NCI-H1417 (cell line): ENCODE measurements at places on chromosomes 7 and 10.

DNA sequence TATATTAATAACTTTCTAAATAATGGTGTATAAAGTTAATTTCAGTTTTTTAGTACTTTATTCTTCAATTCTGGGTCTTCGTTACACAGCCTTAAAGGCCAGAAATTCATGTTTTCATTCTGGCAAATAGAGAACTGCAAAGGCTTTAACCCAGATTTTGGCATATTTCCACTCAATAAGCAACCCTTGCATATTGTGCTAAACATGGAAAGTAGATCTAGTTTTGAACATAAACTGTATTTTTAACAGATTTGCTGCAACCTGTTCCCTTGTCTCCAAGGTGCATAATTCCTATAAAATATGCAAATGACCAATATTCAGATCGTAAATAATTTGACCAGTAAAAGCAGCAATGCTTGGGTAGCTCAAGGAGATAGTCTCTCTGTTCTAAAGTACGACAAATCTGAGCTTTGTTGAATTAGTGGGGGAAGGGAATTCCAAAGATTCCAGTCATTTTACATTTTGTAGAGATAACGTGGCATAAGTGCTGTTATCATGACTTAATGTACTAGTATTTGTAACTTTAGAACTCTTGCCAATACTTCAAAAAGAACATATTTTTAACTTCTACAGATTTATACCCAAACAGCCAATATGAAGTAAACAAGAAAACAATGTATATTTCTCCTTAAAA, 46.4 kb upstream of the RSBN1L start:
- no peak for DNase-seq

DNA sequence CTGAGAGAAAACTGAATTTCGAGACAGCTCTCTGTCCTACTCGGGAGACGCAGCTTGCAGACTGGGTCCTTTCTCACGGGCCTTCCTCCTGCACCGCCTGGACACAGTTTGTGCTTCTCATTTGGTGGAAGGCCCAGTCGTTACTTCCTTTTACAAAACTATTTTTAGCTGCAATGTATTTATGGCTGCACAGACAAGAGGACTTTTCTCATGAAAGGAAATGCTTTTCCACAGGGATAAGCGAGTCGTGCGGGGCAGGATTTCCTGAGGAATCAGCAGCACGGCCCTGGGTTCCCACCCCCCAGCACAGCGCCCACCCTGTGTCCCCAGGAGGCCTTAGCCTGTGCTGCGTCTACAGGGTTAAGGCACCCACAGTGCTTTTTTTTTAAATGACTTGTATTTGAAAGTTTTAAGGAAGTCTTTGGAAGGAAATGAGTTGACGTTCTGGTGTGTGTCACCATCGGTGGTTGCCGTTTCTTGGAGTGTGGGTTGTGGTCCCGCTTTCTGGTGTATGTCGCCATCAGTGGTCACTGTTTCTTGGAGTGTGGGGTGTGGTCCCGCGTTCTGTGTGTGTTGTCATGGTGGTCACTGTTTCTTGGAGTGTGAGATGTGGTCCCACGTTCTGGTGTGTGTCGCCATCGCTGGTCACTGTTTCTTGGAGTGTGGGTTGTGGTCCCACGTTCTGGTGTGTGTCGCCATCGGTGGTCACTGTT, 50.9 kb downstream of the INPP5A start:
- no peak for DNase-seq

DNA sequence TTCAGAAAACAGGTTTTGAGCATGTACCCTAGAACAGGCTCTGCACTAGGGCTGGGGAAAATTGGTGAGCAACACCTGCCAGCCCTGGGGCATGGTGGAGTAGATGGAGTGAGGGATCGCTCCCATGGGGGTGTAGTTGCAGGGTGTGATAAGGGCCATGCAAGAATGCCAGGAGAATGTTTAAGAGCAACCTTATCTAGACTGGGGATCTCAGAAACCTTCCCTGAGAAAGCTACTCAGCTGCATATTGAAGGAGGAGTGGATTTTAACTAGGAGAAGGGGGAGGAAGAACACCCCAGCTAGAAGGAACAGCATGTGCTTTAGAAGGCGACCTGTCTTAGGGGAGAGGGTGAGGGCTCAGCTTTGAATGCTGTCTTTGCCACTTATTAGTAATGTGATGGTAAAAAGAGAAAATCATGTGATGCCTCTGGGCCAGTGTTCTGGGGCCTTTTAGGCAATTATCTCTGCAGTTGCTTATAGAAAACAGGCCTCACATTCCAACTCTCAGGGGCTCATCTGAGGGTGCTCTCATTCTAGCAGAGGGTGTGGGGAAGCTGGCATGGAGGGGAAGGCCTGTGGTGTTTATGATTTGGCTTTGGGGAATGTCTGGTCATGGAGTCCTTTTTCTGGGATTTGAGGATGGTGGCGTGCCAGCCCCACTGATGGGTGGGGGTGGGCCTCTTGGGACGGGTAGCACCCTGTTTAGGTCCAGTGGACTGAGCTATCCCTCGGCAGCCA, 225.4 kb downstream of the BMPER start:
- DNase-seq = no peak

DNA sequence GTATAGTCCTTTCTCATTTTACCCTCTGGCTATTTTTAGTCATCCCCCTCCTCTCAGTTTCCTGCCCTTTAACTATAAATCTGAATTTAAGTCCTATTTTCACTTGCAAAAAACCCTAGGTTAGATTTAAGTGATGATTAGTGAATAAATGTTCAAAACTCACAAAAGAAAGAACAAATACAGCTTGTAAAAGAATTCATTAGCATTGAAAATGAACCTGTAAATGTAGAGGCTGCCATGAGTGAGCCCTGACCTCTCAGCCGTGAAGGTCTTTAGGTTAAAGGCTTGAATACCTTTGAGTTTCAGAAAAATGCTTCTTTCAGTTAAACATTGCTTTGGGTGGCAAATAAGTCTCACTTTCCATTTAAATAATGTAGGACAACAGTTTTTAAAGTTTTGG, 2.0 kb upstream of the SLC16A12 start:
- DNase-seq = no peak

DNA sequence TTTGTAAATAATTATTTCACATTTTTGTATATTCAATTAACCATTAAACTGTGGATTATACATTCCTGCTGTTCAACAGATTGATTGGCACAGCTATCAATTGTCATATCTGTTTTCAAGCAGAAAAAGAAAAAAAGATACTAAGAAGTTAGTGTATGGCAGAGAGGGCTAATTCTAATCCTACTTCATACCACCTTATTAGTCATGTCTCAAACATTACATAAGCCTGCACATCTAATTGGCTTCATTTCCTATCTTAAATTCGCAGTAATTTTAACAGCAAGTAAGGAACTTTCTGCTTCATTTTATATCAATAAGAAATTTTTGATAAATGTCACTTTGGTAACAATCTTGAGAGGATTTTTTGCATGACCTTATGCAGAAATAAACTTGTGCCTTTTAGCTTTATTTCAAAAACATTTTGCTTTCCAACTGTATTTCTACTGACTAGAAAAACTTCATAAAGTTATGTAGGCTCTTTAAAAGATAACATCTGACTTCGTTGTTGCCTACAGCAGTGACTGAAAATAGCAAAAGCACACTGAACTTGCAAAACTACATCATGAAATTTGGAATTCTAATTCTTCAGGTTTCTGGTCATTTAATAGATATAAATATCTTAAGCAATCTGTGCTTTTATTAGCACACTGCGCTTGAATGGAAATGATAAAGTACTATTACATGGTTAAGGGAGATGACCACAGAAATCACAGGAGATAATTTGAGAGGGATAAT, 111.5 kb downstream of the SEMA3C start:
- DNase-seq = no peak

DNA sequence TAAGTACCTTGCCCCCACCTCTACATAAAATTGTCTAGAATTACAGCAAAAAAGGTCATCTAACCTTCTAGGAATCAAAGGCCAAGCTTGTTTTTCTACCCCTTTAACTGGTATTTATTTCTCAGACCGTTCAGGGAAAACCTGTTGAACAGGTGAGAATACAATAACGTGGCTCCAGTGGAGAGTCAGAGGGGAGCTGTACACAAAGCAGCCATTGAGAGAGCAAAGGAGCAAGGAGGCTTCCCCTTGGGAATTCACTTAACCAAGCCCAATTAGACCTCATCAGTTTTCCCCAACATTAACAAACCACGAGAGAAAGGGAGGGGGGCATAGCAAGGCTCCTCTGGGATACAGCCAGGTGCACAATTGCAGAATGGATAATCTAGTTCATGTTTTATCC, 101.9 kb downstream of the ELMO1 start:
- peak; percentile 92 for DNase-seq

GRCh38 chr10:34537629-34538231, 277.4 kb downstream of the PARD3 start:
- no peak for DNase-seq

DNA sequence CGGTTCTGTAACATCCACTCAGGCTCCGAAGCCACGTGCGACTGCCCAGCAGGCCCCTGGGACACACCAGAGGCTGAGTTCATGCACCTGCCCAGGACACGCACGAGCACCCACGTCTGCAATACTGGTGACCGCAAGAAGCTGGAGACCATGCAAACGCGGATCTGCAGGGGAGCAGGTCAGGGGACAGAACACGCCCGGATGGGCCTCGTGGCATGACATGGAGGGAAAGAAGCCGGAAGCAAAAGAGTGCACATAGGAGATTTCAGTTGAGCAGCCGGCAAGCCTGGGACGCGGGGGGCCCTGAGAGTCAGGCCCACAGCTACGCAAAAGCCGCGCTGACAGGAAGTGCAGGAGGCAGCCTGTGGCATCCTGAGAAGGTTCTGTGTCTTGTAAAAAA, 73.7 kb downstream of the FOXL3 start:
- DNase-seq = no peak

DNA sequence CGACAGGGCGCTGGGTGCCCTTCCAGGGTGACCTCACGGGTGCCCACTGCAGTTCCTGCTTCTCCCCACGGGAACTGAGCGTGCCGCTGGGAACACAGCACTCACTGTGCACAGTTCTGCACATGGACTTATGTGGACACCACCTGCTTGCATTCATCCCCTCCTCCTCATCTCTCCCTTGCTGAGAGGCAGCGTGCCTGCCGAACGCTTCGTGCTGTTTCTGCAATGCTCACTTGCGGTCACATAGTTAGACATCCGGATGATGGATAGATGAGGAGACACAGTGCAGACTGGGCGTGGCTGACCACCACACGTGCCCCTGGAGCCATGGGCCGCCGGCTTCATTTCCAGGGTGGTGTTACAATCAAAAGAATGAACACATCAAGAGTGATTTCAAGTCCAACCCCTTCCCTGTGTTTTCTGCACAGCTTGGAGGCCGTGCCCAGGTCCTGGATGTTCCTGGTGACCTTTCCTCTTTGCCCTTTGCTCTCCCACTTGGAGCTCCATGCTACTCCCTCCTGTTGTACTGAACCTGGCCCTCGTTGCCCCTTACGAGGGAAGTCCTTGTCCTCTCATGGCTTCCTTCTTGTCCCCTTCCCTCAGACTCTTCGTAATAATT, 119.4 kb downstream of the VIPR2 start:
- DNase-seq = no peak

DNA sequence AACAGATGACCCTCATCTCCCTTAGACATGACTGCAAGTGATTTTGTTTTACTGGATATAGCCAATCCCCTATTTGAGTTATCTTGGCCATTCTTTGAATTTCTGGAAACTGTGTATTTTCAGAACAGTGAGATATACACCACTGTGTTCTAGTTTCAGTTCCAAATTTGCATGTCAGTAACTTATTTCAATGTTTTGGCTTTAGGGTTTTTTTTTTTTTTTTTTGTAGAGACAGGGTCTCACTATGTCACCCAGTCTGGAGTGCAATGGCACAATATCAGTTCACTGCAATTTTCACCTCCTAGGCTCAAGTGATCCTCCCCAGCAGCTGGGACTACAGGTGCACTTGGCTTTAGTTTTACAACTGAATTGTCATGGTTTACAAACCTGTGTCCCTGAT, 67.2 kb downstream of the ATAD1 start:
- DNase-seq = peak; percentile 15

- no peak for DNase-seq
These were observed 55.3 kb downstream of the SLC25A13 start for GRCh38 chr7:96266580-96266979.

DNA sequence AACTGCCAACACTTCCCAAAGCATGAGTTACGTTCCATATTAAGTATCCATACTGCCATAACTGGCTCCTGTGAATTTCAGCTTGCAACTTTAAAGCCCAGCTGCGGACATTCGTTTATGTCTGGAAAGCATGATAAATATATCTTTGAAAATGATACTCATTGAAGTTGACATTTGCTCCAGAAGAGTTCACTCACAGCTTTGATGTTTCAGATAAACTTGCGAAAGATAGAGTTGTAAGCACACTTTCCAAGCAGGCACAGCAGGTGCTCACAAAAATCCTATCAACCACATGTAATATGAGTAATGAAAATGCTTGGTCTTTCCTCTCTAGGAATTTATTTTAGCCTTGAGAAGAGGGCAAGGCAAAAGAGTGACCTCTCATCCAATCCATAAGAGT, 4.5 kb downstream of the CHCHD3 start:
- no peak for DNase-seq
